ENCODE measurements at places on chromosomes 5 and 9.
A peak's percentile ranks its signal among the peaks of the same experiment; 100 is the strongest.

DNA sequence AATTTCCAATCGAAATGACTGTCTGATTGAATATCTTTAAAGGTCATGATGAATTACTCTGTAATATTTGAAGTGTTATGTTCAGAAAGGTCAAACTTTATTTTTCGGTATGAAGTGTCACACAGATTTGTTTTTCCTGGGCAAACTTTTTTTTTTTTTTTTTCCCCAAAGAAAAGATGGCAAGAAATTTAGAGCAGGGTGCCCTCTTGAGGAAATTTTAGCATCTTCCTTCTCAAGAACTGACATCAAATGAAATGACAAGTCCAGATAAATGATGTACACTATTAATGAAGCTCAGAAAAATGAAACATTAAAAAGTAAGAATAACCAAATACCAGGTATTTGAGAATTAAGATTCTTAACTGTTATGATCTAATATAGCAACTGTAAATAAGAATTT is 123.6 kb downstream of the INVS start:
- DNase-seq = no peak

DNA sequence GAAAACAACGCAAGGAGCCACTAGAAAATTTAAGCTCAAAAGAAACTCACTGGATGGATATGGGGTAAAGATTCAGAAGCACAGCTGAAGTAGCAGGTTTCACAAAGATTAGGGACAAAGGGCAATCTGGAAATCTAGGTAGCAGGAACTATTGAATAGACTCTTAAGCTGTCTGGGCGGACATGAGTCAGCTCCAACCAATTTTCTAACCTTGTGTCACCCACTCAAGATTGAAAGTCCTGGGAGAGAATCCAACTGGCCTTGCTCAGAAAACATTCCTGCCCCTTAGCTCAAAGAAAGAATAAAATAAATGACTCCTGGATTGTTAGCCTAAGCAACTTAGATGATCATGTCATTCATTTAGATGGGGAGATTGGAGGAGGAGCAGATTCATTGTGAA is 69.2 kb downstream of the STK32A start:
- no peak for DNase-seq

- peak; percentile 6 for DNase-seq
Observed at GRCh38 chr5:106454651-106455415, 1215.9 kb downstream of the EFNA5 start.

GRCh38 chr5:175129121-175129520 is 314.9 kb downstream of the DRD1 start:
- DNase-seq = no peak

GRCh38 chr9:72363236-72363635 is 1.8 kb downstream of the ZFAND5 start:
- no peak for DNase-seq

- DNase-seq = no peak
Observed at GRCh38 chr5:180636016-180636402, 13.4 kb downstream of the FLT4 start.

DNA sequence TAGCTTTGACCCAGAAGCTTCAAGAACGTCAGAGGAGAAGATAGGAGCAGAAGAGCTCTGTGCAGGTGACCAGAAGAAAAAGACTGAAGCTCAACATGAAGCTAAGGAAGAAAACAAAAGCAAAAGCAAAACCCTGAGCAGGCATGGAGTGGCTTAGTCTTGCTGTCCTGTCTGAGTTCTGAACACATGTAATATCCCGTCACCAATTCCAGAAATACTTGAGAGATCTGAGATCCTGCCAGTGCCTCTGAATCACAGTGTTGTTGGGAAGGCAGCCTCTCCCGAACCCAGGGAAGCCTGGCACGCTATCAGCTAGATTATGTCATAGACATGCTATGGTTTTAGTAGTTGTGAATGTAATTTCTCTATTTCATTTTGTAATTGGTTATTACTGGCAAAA is 235.7 kb downstream of the ICE1 start:
- no peak for DNase-seq

GRCh38 chr9:136982232-136983051 is at the start of gene LCNL1:
TSS of gene LCNL1 (plus strand) at chr9:136982993. CDS start at chr9:136983587, 594 bp downstream.
- DNase-seq = peak; percentile 86

DNA sequence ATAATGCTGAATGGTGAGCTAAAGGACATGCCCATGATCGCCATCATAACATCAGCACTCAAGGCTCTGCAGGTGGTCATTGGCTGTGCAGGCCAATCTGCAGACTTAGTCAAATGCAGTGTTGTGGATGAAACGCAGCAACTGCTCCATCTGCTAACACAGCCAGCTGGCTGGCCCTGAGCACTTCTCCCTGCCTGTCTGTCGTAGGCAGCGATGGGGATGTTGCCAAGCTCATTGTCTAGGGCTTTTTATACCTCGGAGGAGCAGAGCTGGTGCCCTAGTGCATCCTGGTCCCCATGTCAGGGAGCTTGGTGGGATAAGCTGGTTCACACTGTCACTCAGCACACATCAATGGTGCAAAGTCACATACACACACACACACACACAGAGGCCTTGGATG is 189.4 kb downstream of the TENT4A start:
- no peak for DNase-seq

DNA sequence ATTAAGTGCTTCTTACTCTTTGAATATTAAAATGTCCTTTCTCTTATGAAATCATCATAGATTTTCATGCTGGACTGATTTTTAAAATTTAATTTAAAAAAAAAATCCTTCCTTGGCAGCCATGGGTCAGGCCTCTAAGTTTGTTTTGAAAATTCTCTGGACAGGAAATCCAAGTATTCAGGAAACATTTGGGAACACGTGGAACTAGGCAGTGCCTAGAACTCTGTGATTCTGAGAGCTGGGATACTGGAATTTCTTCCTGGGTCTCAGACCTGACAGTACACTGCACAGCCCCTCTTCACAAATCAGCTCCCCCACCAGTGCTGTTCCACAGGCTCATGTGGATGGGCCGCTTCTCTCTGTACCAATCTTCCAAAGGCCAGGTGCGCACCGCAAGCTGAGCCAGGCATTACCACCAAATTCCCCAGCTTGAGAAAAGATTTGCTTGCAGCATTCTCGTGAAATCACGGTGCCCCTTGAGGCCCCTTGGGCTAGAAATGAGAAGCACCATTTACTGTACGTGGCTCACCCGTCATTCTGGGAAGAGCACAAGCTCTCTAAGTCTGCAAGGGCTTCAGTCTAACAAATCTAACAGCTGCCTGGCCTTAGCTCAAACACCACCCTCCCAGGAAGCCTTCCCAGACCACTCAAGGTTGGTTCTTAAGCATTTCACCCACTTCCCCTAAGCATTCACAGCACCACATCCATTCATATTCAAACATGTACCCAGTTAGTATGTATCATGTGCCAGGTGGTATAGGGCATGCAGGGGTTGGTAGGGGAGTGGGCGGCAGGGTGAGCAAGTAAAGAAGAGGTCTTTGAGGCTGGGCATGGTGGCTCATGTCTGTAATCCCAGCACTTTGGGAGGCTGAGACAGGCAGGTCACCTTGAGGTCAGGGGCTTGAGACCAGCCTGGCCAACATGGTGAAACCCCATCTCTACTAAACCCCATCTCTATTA is 26.5 kb downstream of the B4GALT1 start:
- no peak for DNase-seq

DNA sequence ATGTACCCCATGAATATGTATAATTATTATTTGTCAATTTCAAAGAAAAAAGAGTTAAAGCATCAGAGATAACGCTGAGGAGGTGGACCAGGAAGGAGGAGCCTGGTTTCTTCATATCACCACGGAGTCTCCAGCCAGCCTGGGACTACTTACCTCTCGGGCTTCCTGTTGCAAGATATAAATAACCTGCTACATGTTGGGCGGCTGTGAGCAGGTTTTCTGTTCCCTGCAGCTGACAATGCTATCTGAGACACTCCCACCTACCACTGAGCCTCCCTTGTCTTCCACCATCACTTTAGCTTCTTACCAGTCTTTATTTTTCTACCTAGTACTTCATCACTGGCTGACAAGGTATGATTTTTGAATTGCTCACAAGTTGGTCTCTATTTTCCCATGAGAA is 102.7 kb upstream of the CPEB4 start:
- DNase-seq = no peak

- no peak for DNase-seq
Observed at GRCh38 chr5:60699288-60699608, 718 bp downstream of the DEPDC1B start.

DNA sequence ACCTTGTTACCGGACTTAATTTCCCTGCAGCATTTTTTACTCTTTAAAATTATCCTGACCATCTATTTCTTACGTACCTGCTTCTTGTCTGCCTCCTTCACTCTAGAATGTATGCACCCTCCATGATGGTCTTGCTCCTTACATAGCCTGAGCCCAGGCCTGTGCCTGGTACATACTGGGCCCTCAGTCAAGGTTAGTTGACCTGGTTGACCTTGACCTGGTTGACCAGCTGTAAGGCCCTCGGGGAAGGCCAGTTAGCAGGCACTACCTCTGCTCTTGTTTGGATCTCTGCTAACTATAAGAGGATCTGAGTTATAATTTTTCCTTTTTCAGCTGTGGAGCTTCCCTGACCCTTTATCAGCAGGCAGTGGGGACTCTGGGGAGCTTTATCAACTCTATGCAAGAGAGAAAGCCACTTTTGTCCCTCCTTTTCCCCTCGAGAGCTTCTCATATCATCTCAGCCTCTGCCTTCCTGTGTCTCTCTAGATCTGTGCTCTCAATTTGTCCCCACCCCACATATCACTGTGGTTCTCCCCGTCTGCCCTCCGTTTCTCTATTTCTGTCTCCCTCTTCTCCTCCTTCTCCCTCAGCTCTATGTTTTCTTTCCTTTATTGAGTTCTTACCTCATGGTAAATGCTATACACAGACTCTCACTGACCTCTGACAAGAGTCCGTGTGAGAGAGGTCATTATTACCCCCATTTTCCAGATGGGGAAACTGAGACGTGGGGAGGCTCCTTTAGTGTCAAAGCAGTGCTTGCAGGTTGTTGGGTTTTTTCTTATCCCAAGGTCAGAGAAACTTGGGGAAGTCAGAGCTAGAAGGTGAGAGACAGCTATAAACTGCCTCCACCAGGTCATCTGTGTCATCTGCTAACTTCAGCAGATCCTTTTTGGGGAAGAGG is 28.6 kb downstream of the SPRY4 start:
- DNase-seq = no peak

- DNase-seq = no peak
Observed at GRCh38 chr5:38456657-38457399, 99.6 kb downstream of the LIFR start.

GRCh38 chr5:141960018-141960417 is 2.0 kb upstream of the PCDH12 start:
- no peak for DNase-seq

- no peak for DNase-seq
Observed at GRCh38 chr5:9387879-9388278, 158.0 kb downstream of the SEMA5A start.

GRCh38 chr9:68643901-68644809 is 60.9 kb upstream of the PIP5K1B start:
- DNase-seq = no peak

- peak; percentile 74 for DNase-seq
Observed at GRCh38 chr5:88690409-88691229, 192.4 kb downstream of the MEF2C start.

GRCh38 chr5:54835647-54836046 is 149.7 kb downstream of the ESM1 start:
- DNase-seq = no peak

- no peak for DNase-seq
Observed at GRCh38 chr5:58751222-58751837, 168.5 kb downstream of the RAB3C start.

DNA sequence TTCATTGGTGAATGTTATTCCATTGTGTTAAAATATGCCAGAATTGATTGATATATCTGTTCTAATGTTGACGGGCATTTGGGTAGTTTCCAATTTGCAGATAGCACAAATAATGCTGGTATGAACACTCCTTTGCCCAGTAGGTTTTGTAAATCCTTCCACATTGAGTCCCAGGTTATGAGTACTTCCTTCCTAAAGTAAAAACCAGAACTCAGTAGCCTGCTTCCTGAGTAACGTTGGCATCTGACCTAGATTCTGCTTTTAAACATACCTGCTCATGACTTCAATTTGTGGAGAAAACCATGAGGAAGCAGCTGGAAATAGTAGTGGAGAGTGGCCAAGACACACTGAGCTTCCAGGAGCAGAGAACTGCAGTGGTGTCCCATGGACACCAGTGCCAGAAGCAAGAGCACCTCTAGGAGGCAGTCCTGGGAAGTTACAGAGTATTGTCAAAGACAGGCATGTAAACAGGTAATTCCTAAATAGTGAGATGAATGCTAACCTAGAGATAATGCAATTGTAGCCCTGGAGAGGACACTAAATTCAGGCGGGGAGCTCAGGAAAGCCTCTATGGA is 24.3 kb upstream of the RASGRF2 start:
- DNase-seq = no peak

GRCh38 chr5:133333326-133334150 is 278.8 kb downstream of the FSTL4 start:
- no peak for DNase-seq

DNA sequence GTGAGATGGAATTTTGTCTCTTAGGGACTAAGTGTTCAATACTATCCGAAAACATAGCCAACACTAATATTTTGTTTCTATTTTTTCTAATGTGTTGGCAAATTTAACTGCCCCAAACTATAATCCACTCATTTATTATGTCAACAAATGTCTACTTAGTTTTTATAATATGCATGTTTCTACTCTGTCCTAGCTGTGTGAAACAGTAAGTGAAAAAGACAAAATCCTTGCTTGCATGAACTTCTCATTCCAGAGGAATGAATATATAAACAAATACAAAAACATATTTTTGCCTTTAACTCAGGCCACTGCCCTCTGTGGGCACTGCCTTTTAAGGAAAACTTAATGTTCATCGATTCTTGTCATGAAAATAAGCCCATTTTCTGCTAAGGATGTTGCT is 1275.4 kb upstream of the CDH18 start:
- DNase-seq = no peak

DNA sequence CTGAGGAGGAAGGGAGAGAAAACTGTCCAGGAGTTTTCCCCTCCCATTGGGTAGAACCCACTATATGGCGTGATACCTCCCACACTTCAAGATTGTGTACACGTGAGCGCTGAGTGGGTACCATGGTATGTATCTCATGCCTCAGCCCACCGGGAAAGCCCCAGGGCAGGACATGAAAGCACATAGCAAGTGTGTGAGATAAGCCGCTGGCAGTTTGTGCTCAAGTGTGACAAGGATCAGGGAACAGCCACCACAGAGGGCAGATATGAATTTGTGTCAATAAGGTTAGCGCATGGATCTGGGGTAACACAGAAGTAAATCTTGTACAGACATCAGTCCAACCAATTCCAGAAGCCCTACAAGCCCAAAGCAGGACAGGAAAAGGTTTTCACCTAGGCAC is 42.6 kb upstream of the NAA35 start:
- DNase-seq = no peak

All from substantia nigra (tissue), 51 donors.